ENCODE measurements at places on chromosomes 7 and 10. TPM values are rescaled to one million over a fixed set of nuclear protein-coding genes. Genes with fewer than 3 reads are reported as not detected.

GRCh38 chr7:95330204-95330960 lies 6.0 kb upstream of the PON1 start:
- peak; percentile 30 for DNase-seq
- no peak overlapping the region for H3K4me3 ChIP-seq
- no peaks in the 10 kb centered on the region for H3K36me3 ChIP-seq
- no peaks in the 10 kb centered on the region for H3K27me3 ChIP-seq

DNA sequence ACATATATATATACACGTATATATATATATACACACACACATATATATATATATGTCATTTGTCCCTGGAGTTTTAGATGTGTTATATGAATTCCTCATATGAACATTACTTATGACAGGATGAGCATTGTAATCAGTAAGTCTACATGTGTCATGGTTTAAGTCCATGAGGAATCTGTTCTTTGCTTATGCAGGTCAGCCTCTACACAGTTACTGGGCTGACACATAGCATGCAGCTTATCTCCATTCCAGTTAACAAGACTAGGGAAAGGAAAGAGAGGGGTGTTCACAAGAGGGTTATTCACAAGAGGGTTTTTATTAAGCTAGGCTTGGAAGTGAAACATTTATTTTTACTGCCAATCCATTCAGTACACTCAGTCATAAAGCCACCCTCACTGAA lies 226.7 kb downstream of the SNX13 start:
- H3K4me3 ChIP-seq: no peak overlapping the region
- no peaks in the 10 kb centered on the region for H3K36me3 ChIP-seq
- no peak for DNase-seq
- H3K27me3 ChIP-seq: no peaks in the 10 kb centered on the region

GRCh38 chr7:90574820-90575187 lies 21.3 kb upstream of the CDK14 start:
- H3K27me3 ChIP-seq: no peaks in the 10 kb centered on the region
- no peak overlapping the region for H3K27ac ChIP-seq
- no peak for DNase-seq
- H3K4me1 ChIP-seq: peaks cover 4% of the 10 kb centered on the region

- peak overlapping the region; percentile 54 for H3K27ac ChIP-seq
- H3K36me3 ChIP-seq: no peaks in the 10 kb centered on the region
- no peaks in the 10 kb centered on the region for H3K27me3 ChIP-seq
- DNase-seq: no peak
- peak overlapping the region; percentile 48 for H3K4me3 ChIP-seq
These were observed 523 bp downstream of the AQP1 start for GRCh38 chr7:30912021-30912730.

DNA sequence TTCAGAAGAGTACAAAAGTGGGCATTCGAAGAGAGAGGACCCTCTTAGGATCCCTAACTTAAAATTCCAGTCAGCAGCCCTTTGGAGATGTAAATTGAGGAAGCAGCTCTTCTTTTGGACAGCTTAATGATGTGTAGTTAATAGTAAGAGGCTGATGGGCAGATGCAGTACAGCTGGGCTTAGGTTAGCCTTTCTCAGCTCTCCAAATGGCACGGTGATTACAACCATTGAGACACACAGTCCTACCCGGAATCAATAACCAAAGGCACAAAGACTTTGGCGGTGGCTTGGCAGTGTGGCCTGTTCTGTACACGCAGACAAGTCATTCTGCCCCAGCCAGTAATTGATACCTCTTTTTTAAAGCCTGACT lies 26.8 kb downstream of the GAD2 start:
- no peaks in the 10 kb centered on the region for H3K36me3 ChIP-seq
- DNase-seq: peak; percentile 6
- H3K4me3 ChIP-seq: no peak overlapping the region
- H3K4me1 ChIP-seq: no peaks in the 10 kb centered on the region

The SPDYE2 gene
- 0.34 TPM for total RNA-seq

The CYP2C19 gene
- total RNA-seq: 1.8 TPM

The NPC1L1 gene
- total RNA-seq: 0.03 TPM
